Heart right ventricle (tissue), 16 donors: ENCODE measurements at places on chromosomes 1 and 21. TPM values are rescaled to one million over a fixed set of nuclear protein-coding genes. Genes with fewer than 3 reads are reported as not detected.

DNA sequence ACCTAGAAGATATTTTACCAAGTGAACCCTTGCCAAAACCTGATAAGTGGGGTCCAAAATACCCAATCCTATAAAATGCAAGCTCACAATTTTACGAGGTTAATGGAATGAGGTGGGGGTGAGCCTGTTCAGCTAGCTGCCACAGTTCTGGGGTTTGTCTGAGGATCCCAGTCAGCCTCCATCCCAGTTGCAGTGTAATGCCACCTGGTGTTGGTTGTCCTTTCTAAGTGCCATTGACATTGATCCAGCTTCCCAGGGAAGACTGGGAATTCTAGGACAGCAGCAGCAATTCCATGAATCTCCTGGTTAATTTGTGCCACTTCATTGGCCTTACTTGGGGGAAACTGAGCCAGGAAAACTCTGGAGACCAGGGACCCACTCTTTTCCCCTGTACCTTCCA is 298.3 kb downstream of the RWDD3 start:
- H3K36me3 ChIP-seq, result no peaks in the 10 kb centered on the region
- H3K4me1 ChIP-seq, result no peaks in the 10 kb centered on the region
- no peaks in the 10 kb centered on the region for H3K27me3 ChIP-seq
- DNase-seq, result no peak

DNA sequence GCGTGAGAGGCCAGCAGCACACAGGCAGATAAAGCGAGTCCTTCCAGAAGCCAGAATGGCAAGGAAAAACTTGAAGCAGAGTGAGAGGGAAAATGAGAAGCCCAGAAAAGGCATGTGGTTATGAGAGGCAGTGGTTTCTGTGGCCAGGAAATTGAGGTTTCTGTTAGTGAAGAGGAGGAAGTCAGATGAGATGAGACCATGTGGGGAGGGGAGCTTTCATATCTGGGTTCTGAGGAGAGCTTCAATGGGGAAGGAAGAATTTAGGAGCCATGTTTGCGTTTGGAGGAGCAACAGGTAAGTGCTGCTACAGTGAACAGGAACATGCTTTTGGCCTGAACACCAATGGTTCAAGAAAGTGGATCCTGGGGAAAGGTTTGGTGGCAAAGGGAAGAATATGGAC is 6.1 kb upstream of the CD1A start:
- no peak for DNase-seq
- no peak overlapping the region for H3K27ac ChIP-seq
- H3K36me3 ChIP-seq, result no peaks in the 10 kb centered on the region
- H3K4me1 ChIP-seq, result no peaks in the 10 kb centered on the region
- H3K27me3 ChIP-seq, result no peaks in the 10 kb centered on the region

- no peak overlapping the region for H3K4me3 ChIP-seq
- peak; percentile 11 for DNase-seq
- no peaks in the 10 kb centered on the region for H3K27me3 ChIP-seq
- peaks cover 9% of the 10 kb centered on the region for H3K4me1 ChIP-seq
Observed at GRCh38 chr1:55718758-55719671, 503.9 kb upstream of the USP24 start.

GRCh38 chr1:167216809-167217208 is 3.9 kb upstream of the POU2F1 start:
- no peak overlapping the region for H3K27ac ChIP-seq
- no peak for DNase-seq
- H3K36me3 ChIP-seq, result no peaks in the 10 kb centered on the region
- H3K4me1 ChIP-seq, result peaks cover 11% of the 10 kb centered on the region

- peak overlapping the region; percentile 33 for H3K4me3 ChIP-seq
- no peaks in the 10 kb centered on the region for H3K27me3 ChIP-seq
- H3K4me1 ChIP-seq, result peaks cover 15% of the 10 kb centered on the region
- DNase-seq, result no peak
Observed at GRCh38 chr1:54499360-54500106, 48.5 kb upstream of the ACOT11 start.

DNA sequence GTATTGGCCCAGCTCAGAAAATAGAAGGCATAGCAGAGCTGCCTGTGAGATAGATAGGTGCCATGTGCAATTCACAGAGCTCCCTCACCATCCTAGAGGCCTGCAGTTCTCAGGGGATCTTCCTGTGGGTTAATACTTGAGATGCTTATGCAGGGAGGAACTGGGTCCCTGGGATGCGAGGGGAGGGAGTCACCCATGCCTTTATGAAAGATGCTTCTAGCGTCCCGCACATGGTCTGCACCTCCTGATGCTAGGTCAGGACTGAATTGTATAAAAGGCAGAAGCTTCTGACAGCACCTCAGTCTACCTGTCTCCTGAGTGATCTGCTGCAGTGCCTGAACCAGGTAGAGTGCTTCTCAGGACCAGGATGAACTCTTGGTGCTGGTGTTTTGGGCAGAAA is at the start of gene LCE5A:
LCE5A (plus strand) TSS at position 301 of the 400 bp plus-strand sequence. CDS start 732 bp downstream, outside the sequence.
- H3K36me3 ChIP-seq, result no peaks in the 10 kb centered on the region
- no peak within 1 kb of the TSS for H3K4me3 ChIP-seq
- no peak for DNase-seq
- H3K27me3 ChIP-seq, result peaks cover 60% of the 10 kb centered on the region
- no peak within 1 kb of the TSS for H3K27ac ChIP-seq

The WDR64 gene
- not detected for total RNA-seq

DNA sequence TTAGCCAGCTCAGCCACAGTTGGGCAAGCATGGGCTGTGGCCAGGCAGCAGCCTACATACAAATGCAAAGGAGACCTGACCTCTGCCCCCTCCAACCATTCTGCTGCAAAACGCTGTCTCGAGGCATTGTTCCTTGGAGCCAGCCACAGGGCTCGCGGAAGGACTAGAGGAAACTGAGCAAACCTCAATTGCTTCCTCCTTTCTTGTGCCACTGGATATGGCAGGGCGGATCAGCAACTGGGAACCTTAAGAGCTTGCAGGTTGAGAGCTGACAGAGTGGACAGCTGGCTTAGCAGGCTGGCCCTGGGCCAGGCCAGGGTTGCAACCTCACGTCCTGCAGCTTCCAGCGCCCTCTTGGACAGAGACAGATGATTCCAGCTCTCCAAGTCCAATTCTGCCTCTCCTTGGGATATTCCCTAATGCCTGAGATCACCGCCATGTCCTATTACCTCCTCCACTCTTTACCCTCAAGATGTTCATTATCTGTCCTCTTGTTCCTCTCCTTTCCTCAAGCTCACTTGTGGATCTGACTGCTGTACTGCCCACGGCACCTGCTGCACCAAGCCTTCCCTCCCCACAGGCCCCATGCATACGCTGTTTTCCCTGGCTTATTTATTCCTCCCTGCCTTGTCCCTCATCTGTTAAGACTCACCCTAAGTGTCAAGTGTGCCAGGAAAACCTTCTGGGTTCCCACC is 67.5 kb downstream of the SDC3 start:
- no peak overlapping the region for H3K4me3 ChIP-seq
- H3K36me3 ChIP-seq, result no peaks in the 10 kb centered on the region
- H3K27ac ChIP-seq, result no peak overlapping the region
- peak; percentile 40 for DNase-seq
- peaks cover 9% of the 10 kb centered on the region for H3K4me1 ChIP-seq

DNA sequence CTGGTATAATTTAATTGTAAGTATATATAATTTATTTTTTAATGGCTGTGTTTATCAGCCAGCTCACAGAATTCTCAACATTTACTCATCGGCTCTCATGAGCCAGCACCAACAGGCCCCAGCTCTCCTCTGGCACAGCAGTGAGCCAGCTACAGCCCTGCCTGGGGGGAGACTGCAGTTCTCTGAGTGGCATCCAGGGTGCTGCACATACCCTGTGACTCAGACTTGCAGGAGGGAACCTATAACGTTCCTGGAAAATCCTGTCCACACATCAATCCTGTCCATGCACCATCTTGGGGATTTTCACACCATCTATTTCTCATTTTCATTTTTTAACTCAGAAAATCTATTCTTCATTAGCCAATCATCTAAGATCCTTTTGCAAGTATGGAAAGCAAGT is 36.5 kb downstream of the FHAD1 start:
- H3K27me3 ChIP-seq, result no peaks in the 10 kb centered on the region
- no peaks in the 10 kb centered on the region for H3K36me3 ChIP-seq
- H3K4me3 ChIP-seq, result no peak overlapping the region
- peak overlapping the region; percentile 72 for H3K27ac ChIP-seq
- peaks cover 17% of the 10 kb centered on the region for H3K4me1 ChIP-seq
- no peak for DNase-seq

DNA sequence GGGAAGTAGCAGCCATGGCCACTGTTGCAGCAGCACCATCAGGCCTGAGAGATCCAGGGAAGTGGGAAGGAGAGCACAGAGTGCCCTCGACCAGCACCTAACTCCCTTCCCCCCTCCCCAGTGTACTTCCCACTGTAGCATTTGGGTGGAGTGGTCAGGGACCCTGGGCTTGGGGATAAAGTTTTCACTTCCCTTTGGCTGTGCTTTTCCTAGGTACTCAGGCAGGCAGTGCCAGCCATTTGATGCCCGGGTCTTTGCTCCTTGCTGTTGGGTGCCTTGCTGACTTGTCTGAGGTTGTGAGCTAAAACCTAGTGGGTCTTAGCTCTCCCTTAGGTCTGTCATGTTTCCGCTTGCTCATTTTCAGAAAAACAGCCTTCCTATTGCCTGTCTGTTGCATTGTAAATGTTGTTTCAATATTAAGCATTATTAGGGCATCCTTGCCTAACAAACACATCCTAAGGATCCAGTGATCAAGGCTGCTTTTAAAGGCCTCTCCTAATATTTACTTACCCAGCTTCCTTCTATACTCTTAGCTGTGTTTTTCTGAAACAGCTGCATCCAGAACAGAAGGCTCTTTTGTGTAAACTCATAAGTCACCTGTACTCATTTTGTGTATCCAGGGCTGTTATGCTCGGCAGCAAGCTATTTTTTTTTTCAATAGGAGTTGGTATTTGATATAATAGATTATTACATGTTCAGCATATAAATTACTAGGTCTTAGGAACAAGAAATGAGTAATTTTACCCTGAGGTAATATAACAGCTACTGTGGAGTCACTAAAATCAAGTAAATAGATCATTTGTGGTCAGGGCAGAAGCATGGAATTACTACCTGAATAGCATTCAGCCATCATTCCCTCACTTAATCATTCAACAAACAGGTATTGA is 418.6 kb upstream of the PROX1 start:
- no peak overlapping the region for H3K4me3 ChIP-seq
- no peaks in the 10 kb centered on the region for H3K4me1 ChIP-seq
- H3K36me3 ChIP-seq, result no peaks in the 10 kb centered on the region
- no peak for DNase-seq
- no peak overlapping the region for H3K27ac ChIP-seq

DNA sequence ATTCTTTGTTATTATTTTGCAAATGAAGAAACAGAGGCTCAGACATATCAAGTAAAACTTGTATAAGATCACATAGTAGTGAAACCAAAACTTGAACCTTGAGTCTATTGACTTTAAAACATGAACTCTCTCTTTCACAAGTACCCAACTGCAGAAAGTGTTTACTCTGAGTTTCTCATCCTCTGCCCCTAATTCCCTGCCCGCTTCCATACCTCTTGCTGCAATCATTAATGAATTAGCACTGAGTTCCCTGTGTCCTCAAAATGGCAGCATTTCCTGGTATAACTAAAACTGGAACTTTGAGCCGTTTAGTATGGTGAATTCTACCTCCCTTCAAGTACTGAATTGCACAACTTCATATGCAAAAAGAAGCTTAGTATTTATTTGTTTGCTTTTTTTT is 147.7 kb upstream of the DNAH14 start:
- no peak for DNase-seq
- H3K4me3 ChIP-seq, result no peak overlapping the region
- H3K27ac ChIP-seq, result no peak overlapping the region
- H3K27me3 ChIP-seq, result peaks cover 3% of the 10 kb centered on the region
- H3K4me1 ChIP-seq, result peaks cover 14% of the 10 kb centered on the region

The GNB1 gene
- total RNA-seq, result 228 TPM

The SPATA46 gene
- total RNA-seq, result not detected

- DNase-seq, result no peak
- H3K27me3 ChIP-seq, result peaks cover 21% of the 10 kb centered on the region
- no peak overlapping the region for H3K27ac ChIP-seq
- H3K4me1 ChIP-seq, result no peaks in the 10 kb centered on the region
- peaks cover 26% of the 10 kb centered on the region for H3K36me3 ChIP-seq
Observed at GRCh38 chr21:42836402-42836666, 43.0 kb downstream of the WDR4 start.

- H3K27me3 ChIP-seq, result no peaks in the 10 kb centered on the region
- DNase-seq, result no peak
Observed at GRCh38 chr1:2587071-2587859, 688 bp downstream of the PRXL2B start.

The KPRP gene
- not detected for total RNA-seq

DNA sequence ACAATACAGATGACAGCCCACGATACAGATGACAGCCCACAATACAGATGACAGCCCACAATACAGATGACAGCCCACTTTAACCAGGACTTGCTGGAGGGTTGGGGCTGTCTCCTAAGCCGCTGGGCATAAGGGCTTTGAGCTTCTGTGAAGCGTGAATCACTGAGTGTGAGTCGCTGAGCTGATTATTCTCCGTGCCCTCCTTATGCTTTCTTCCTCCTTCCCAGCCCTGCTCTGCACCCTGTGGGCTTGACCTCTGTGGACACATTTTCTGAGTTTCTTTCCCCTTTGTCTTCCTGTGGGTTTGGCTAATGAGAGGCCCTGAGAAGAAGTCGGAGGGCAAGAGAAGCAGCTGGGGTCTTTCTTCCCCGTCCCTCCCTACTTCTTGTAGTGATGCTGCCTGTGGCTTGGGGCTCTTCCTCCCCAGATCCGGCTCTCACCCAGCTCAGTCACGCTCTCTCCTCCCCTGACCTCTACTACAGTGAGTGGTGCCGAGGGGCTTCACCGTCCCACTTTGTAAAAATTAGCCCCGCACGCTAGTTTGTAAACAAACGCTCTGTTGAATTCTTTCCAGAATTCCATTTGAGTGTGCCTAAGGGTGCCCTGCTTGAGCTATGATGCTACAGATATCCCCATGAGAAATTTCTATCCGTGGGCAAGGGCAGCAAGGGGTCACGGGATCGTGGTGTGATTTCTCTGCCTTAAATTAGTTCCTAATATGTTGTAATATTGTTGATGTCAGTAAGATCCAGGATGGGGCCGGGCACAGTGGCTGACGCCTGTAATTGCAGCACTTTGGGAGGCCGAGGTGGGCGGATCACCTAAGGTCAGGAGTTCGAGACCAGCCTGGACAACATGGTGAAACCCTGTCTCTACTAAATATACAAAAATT is 46.4 kb upstream of the SOD1 start:
- no peak overlapping the region for H3K4me3 ChIP-seq
- no peaks in the 10 kb centered on the region for H3K27me3 ChIP-seq
- H3K36me3 ChIP-seq, result no peaks in the 10 kb centered on the region
- no peak overlapping the region for H3K27ac ChIP-seq
- DNase-seq, result no peak

The KCNK2 gene
- total RNA-seq, result not detected
